ENCODE measurements at places on chromosomes 3 and 15.

GRCh38 chr15:52658955-52659354, 20.2 kb downstream of the ATOSA start:
- no peak for DNase-seq

- DNase-seq, result no peak
These were observed 393.4 kb downstream of the NTRK3 start for GRCh38 chr15:87863152-87863551.

DNA sequence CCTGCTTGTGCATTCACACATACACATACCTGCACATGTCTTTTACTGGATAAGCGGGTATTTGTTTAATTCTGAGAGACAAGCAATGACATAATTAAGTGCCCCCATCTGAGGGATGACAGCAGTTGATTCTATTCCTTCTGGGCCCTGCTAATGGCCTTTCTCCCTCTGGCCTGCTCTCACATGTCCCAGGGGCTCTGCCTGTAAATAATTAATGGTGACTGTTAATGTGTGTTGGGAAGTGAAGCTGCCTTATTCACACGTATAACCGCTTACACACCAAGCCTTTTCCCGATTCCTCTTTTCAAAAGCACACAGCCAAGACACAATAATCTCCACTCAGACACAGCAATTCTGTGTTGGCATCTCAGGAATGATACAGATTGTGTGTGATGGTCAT, 47.8 kb downstream of the LRRK1 start:
- peak; percentile 65 for DNase-seq

DNA sequence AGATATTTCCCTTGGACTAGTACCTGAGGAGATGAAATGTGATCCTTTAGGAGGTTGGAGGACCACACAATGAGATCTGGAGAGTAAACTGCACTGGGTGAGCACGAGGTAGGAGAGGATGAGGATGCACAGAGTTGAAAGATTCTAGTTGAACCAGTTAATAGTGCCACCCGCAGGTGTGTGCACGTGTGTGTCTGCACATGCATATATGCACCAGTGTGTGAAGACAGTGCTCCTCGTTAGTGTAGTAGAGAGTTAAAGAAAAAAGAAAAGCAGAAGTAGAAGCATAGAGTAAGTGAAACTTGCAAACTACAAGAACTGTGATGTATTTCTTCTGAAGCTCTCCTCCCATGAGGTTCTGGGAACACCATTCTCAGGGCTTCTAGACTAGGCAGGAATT, 8.4 kb downstream of the MED12L start:
- no peak for DNase-seq

Data from GM19239 (cell line).